Suprapubic skin (tissue), 4 donors: ENCODE measurements at places on chromosomes 13 and 19. TPM values are rescaled to one million over a fixed set of nuclear protein-coding genes. Genes with fewer than 3 reads are reported as not detected.

Gene FBXO17
- total RNA-seq, result 11.3 TPM

Gene MBD3L2
- total RNA-seq, result not detected

Gene CNN2
- total RNA-seq, result 69.2 TPM

Gene CCL25
- total RNA-seq, result not detected

Gene EDNRB
- total RNA-seq, result 22.9 TPM

Gene DIAPH3
- 3.0 TPM for total RNA-seq

Gene PSG11
- not detected for total RNA-seq

Gene OR7C1
- total RNA-seq, result 4.8 TPM
